ENCODE measurements at places on chromosomes 6 and 20. TPM values are rescaled to one million over a fixed set of nuclear protein-coding genes. Genes with fewer than 3 reads are reported as not detected.

Gene CD93
- 4.5 TPM for total RNA-seq

Gene ASIP
- total RNA-seq: not detected

Gene GINS1
- 4.2 TPM for total RNA-seq

Gene BPIFA2
- total RNA-seq: not detected

Gene RBM24
- total RNA-seq: 0.61 TPM

Gene TSBP1
- not detected for total RNA-seq

Gene YIPF3
- total RNA-seq: 70.6 TPM

Gene TAAR2
- total RNA-seq: not detected

Gene OPRM1
- not detected for total RNA-seq

- H3K36me3 ChIP-seq: no peaks in the 10 kb centered on the region
- no peak for DNase-seq
- no peaks in the 10 kb centered on the region for H3K27me3 ChIP-seq
- no peak overlapping the region for H3K27ac ChIP-seq
- no peak overlapping the region for H3K4me3 ChIP-seq
- peaks cover 6% of the 10 kb centered on the region for H3K4me1 ChIP-seq
These were observed 37.5 kb upstream of the REV3L start for GRCh38 chr6:111520524-111520923.

DNA sequence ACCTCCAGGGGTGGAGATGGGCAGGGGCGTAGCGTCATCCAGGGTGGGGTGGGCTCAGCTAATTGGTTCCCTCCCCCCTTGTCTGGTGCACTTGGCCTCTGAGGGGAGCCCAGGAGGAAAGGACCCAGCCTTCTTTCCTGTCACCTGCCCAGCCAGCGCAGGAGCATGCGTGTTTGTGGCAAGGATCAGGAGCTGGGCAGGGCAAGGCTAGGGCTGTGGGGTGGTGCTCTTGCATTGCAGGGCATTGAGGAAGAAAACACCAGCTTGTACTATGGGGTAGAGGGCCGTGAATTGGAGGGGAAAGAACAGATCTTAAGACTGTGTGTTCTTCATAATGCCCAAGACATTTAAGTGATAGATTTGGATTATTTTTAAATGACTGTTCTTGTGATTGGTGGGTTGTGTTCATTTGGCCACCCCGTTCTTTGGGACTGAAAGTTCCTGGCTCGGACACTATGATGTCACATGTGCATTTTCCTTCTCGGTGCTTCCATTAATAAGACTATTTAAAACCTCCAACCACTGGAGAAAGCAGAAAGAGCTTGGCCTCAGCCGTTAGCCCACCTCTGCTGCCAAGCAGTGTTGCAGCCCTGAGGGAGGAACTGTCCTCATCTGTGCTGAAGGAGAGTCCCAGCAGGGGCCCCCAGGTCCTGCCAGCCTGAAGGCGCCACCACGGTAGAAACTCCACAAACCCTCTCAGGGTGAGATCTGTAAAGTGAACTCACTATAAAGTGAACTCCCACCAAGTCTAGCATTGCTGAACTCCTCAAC lies 136.2 kb upstream of the INSM1 start:
- H3K27me3 ChIP-seq: no peaks in the 10 kb centered on the region
- H3K36me3 ChIP-seq: no peaks in the 10 kb centered on the region
- H3K4me1 ChIP-seq: no peaks in the 10 kb centered on the region
- no peak for DNase-seq
- no peak overlapping the region for H3K27ac ChIP-seq
- no peak overlapping the region for H3K4me3 ChIP-seq

GRCh38 chr6:167077241-167077932 lies 45.5 kb upstream of the CCR6 start:
- H3K27ac ChIP-seq: no peak overlapping the region
- H3K4me1 ChIP-seq: no peaks in the 10 kb centered on the region
- DNase-seq: no peak
- no peaks in the 10 kb centered on the region for H3K36me3 ChIP-seq
- H3K27me3 ChIP-seq: no peaks in the 10 kb centered on the region

- no peak overlapping the region for H3K4me3 ChIP-seq
- H3K36me3 ChIP-seq: no peaks in the 10 kb centered on the region
- no peaks in the 10 kb centered on the region for H3K4me1 ChIP-seq
- no peak overlapping the region for H3K27ac ChIP-seq
- H3K27me3 ChIP-seq: no peaks in the 10 kb centered on the region
These were observed 91.2 kb downstream of the ELOVL5 start for GRCh38 chr6:53257533-53257932.

GRCh38 chr20:54472607-54473006 lies 2.8 kb upstream of the DOK5 start:
- H3K4me1 ChIP-seq: peaks cover 13% of the 10 kb centered on the region
- no peaks in the 10 kb centered on the region for H3K36me3 ChIP-seq
- no peak overlapping the region for H3K4me3 ChIP-seq
- peaks cover 6% of the 10 kb centered on the region for H3K27me3 ChIP-seq

GRCh38 chr6:135320721-135321621 lies 139.9 kb downstream of the MYB start:
- no peaks in the 10 kb centered on the region for H3K4me1 ChIP-seq
- no peak overlapping the region for H3K27ac ChIP-seq
- peaks cover 15% of the 10 kb centered on the region for H3K36me3 ChIP-seq
- no peak for DNase-seq

GRCh38 chr20:59466107-59466815 lies 138.1 kb upstream of the PHACTR3 start:
- H3K27ac ChIP-seq: no peak overlapping the region
- no peaks in the 10 kb centered on the region for H3K36me3 ChIP-seq
- no peaks in the 10 kb centered on the region for H3K27me3 ChIP-seq
- no peaks in the 10 kb centered on the region for H3K4me1 ChIP-seq

DNA sequence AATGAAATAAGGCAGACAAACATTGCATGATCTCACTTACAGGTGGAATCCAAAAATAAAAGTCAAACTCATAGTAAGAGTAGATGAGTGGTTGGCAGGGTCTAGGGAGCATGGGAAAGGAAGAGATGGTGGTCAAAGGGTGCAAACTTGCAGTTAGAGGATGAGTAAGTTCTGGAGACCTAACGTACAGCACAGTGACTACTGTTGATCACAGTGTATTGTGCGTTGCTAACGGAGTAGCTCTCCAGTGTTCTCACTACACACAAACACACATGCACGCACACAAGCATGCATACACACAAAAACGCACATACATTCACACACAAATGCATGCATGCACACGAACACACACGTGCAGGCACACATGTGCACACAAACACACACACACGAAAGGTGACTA lies 54.9 kb downstream of the LY86 start:
- no peaks in the 10 kb centered on the region for H3K4me1 ChIP-seq
- DNase-seq: no peak
- H3K27me3 ChIP-seq: no peaks in the 10 kb centered on the region
- no peaks in the 10 kb centered on the region for H3K36me3 ChIP-seq
- no peak overlapping the region for H3K4me3 ChIP-seq
- no peak overlapping the region for H3K27ac ChIP-seq

- H3K4me3 ChIP-seq: no peak overlapping the region
- no peak overlapping the region for H3K27ac ChIP-seq
- no peak for DNase-seq
- peaks cover 7% of the 10 kb centered on the region for H3K4me1 ChIP-seq
- no peaks in the 10 kb centered on the region for H3K36me3 ChIP-seq
These were observed 3.9 kb upstream of the TRIM38 start for GRCh38 chr6:25958700-25959162.

DNA sequence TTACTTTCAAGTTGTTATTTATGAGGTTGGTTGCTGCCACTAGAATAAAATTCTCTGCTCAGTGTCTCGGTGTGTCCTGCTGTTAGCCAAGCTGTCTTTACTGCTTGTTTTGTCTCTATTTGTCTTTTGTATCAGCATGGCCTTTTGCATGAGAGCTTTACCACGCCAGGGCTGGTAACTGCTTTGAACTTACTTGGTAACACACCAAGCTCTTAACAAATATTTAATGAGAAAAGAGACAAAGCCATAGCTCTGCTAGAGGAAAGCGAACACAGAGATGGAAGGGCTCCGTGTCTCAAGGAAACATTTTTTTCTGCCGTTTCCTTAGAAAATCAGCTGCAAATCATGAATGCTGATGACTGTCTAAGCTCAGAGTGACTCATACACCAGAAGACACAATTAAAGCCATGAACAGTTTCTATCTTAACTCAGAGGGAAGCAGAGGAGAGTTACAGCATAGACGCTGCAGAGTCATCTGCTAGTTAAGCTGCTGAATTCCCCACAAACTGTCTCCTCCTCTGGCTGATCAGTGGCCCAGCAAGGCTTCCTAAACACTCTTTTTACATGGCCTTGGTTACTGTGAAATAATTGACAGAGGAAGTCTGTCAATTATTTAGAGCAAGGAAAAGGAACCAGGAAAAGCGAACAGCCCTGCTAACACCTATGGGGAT lies 44.8 kb downstream of the AGPAT4 start:
- peak overlapping the region; percentile 9 for H3K4me3 ChIP-seq
- no peaks in the 10 kb centered on the region for H3K27me3 ChIP-seq
- no peaks in the 10 kb centered on the region for H3K36me3 ChIP-seq
- H3K27ac ChIP-seq: peak overlapping the region; percentile 76

- H3K36me3 ChIP-seq: no peaks in the 10 kb centered on the region
- H3K4me1 ChIP-seq: no peaks in the 10 kb centered on the region
- no peaks in the 10 kb centered on the region for H3K27me3 ChIP-seq
- H3K4me3 ChIP-seq: no peak overlapping the region
- no peak overlapping the region for H3K27ac ChIP-seq
- no peak for DNase-seq
These were observed 74.6 kb upstream of the CEP85L start for GRCh38 chr6:118725944-118726343.

GRCh38 chr6:16723826-16724225 lies 37.4 kb downstream of the ATXN1 start:
- peak overlapping the region; percentile 83 for H3K27ac ChIP-seq
- no peaks in the 10 kb centered on the region for H3K27me3 ChIP-seq
- peaks cover 58% of the 10 kb centered on the region for H3K4me1 ChIP-seq
- H3K4me3 ChIP-seq: no peak overlapping the region

- H3K4me1 ChIP-seq: no peaks in the 10 kb centered on the region
- peaks cover 4% of the 10 kb centered on the region for H3K27me3 ChIP-seq
- H3K36me3 ChIP-seq: no peaks in the 10 kb centered on the region
- no peak for DNase-seq
These were observed 47.2 kb downstream of the FOXA2 start for GRCh38 chr20:22536956-22537756.

DNA sequence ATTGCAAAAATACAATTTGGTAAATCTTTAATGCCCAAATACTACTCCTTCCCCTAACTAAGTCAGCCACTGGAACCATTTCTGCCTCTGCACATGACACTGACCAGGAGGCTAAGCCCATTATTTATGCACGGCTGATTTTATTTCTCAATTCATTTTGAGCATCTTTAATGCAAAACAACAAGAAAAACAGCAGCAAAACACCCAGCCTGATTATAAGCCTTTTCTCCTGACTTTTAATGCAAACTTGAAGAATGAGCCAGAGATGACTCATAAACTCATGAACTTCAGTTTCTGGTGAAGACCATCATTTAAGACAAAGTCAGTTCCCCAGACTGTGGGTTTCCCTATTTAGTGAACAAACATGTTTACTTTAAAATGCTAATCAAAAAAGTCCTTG lies 51.6 kb downstream of the CYP24A1 start:
- H3K27ac ChIP-seq: peak overlapping the region; percentile 89
- no peaks in the 10 kb centered on the region for H3K36me3 ChIP-seq
